ENCODE measurements at places on chromosomes 2 and 18.

- DNase-seq: no peak
These were observed 4.7 kb downstream of the PLCL1 start for GRCh38 chr2:197809064-197809463.

GRCh38 chr2:99377879-99378278, 40.7 kb downstream of the EIF5B start:
- DNase-seq: no peak

GRCh38 chr18:55286257-55286825, 301.7 kb downstream of the TCF4 start:
- no peak for DNase-seq

- DNase-seq: peak; percentile 29
These were observed 22.6 kb upstream of the BCL2 start for GRCh38 chr18:63342206-63342605.

DNA sequence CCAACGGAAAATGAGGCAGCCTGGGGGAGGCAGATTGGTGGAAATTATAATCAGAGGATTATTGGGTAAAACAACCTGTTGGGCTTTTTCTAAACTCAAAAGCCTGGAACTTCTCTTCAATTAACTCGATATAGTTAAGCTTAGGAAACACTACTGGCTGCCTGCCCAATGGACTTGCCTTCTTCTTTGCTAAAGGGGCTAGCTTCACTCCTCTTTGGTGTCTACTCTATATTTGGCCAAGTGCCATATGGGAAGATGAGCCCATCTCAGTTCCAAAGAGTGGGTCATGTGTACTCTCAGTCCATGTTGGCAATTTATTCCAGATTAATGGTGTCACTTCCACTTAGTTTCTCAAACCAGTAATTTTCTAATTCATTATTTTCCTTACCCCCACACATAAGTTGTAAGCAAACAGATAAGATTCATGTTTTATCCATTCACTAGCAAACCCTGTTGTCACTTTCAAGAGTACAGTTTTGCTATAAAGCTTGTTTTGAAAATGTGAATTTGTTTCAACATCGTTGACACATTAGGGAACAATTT, 34.3 kb downstream of the DARS1 start:
- no peak for DNase-seq

GRCh38 chr2:218292048-218293014, at the start of gene TMBIM1:
Gene TMBIM1 (minus strand): TSS chr2:218292503. CDS start chr2:218282141, 10,362 bp downstream.
- peak; percentile 74 for DNase-seq

DNA sequence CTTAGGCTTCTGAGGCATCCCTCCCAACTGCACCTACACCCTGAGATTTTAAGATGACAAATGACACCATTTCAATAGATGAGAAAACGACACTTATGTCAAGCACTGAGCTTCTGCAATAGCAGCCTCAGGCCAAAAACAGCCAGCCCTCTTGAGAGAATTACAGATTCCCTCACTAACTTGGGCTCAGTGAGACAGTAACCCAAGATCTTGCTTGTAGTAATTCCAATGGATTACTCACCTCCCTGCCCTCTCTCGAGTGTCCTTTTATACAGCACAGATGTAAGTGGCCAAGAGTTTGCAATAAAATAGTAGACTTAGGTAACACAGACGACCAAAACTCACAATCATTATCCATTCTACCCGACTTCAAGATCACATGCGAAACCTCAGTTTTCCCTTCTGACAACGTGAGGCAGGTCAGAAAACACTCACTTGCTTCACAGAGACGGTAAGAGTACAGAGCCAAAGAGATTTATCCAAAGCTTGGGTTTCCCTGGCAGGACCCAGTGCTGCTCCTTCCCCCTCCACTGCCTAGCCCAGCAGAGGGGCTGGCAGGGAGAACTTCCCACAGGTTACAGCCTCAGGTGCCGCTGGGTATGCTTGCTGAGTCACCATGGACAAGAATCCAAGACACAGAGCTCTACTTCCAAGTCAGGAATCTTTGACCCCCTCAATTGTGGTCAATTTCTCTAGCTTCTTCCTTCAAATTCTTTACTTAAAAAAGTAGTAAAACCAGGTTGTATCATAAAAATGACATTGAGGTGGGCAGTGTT, 181.4 kb downstream of the MYO5B start:
- no peak for DNase-seq

DNA sequence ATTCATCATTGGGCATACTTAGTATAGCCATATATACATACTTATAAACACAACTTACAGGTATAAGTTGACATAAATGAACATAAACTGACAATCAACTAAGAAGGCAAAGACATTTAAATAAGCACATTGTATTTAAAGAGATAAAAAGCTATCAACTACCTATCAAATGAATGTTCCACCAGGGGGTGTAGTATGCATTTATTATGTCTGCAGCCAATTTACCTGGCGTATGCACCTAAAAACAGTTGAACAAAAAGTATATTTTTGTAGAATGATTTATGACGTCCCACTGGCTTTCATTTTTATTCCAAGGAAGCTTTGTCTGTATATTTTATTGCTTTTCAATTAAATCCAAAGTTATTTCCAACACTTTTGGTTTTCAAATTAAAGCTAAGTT, 323.5 kb downstream of the AFF3 start:
- DNase-seq: no peak

- DNase-seq: peak; percentile 22
These were observed 1.8 kb downstream of the MEMO1 start for GRCh38 chr2:32008805-32009515.

GRCh38 chr2:206345606-206346005, 71.1 kb downstream of the ZDBF2 start:
- no peak for DNase-seq

DNA sequence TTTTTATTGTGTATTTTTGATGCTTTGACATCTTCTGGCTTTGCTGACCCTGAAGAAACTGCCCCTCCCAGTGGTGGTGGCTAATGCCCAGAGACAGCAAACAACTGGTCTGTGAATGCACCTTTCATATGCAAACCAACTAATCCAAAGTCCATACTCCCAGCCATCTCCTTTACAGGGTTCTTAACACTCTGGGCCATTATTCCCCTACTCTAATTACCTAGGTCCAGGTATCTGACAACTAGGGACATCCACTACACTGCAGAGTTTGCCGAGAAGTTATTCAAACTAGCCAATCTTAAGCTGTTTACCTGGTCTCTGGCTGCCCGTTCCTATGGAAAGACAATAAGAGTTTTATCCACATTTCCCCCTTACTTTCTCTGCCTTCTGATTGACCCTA, 73.6 kb downstream of the FSHR start:
- DNase-seq: no peak

DNA sequence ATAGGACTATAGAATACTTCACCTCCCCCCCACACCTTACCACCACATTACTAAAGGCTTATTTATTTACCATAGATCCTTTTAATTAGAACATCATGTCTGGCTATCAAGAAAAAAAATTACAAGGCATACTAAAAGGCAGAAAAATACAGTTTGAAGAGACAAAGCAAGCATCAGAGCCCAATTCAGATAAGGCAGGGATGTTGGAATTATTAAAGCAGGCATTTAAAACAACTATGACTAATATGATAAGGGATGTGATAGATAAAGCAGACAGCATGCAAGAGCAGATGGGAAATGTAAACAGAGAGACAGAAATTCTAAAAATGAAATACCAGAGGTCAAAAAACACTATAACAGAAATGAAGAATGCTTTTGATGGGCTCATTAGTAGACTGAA, 55.4 kb upstream of the SMIM21 start:
- DNase-seq: no peak

DNA sequence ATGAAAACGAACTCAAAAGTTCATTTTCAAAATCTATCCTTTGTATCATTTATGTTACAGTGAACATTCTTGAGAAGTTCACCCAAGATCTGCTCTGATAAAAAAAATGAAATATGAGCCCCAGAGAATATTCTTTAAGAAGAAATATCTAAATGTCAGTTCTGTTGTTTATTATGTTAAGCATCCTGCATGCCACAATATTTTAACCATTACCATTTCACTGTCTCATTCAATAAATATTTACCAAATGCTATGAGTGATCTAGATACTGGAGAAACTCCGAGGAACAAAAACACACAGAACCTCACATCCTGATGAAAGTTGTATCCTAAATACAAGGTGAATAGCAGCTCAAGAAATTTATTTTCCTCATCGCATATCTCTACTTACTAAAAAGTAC, 170.2 kb downstream of the ZNF385B start:
- DNase-seq: no peak

GRCh38 chr18:46184727-46185126, 80.5 kb downstream of the HAUS1 start:
- DNase-seq: no peak

- no peak for DNase-seq
These were observed 161.2 kb upstream of the SIX2 start for GRCh38 chr2:45170191-45171135.

GRCh38 chr2:226074391-226074790, 674.9 kb downstream of the NYAP2 start:
- no peak for DNase-seq

DNA sequence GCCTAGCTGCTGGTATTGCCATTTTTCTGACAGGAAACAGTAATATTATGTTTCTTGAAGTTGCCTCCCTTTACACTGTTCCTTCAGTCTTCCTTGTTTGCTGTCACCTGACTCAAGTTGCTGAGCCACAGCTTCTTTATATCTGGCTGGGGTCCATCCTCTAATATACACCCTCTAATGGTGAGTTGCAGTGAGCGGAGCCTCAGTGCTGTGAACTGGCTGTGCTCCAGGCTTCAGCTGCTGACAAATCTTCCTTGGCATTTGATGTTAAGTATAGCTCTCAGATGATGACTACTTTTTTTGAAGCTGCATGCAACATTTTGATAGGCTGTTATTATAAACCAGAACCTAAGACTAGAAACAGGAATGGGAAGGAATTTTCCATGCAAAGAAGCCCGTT, 366.7 kb downstream of the NUP35 start:
- no peak for DNase-seq

- no peak for DNase-seq
These were observed 7.7 kb downstream of the OXER1 start for GRCh38 chr2:42756150-42756775.

DNA sequence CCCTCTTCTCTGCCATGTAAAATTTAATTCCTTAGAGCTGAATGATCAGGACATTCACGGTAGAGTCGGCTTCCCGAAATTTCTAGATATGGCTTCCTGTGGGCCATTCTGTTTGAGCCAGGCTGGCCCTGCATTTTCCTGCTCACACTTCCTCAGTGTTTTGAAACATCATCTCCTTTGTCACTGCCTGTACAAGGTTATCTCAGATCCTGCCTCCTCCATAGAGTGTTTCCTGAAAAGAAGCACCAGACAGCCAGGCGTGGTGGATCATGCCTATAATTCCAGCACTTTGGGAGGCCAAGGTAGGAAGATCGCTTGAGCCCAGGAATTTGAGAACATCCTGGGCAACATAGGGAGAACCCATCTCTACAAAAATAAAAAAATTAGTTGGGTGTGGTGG, 43.6 kb downstream of the GRHL1 start:
- no peak for DNase-seq

GRCh38 chr2:9843229-9844035, at the start of gene TAF1B:
Gene TAF1B (plus strand): TSS chr2:9843474. CDS start chr2:9843542, 68 bp downstream.
- peak; percentile 93 for DNase-seq

DNA sequence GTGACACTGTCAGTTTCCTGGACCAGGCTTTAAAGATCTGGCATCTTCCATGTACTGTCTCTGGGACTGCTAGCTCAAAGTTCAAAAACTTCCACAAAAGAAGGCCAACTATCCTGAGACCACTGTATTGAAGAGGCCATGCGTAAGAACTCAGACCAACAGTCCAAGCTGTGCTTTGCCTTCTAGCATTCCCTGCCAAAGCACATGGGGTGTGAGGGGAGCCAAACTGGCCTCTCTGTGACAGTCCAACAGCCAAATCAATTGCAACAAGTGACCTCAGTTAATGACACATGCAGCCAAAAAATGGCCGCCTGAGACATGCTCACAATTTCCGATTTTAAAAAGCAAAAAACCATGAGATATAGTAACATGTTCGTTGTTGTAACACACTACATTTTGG, 160.3 kb upstream of the CDH19 start:
- DNase-seq: no peak

DNA sequence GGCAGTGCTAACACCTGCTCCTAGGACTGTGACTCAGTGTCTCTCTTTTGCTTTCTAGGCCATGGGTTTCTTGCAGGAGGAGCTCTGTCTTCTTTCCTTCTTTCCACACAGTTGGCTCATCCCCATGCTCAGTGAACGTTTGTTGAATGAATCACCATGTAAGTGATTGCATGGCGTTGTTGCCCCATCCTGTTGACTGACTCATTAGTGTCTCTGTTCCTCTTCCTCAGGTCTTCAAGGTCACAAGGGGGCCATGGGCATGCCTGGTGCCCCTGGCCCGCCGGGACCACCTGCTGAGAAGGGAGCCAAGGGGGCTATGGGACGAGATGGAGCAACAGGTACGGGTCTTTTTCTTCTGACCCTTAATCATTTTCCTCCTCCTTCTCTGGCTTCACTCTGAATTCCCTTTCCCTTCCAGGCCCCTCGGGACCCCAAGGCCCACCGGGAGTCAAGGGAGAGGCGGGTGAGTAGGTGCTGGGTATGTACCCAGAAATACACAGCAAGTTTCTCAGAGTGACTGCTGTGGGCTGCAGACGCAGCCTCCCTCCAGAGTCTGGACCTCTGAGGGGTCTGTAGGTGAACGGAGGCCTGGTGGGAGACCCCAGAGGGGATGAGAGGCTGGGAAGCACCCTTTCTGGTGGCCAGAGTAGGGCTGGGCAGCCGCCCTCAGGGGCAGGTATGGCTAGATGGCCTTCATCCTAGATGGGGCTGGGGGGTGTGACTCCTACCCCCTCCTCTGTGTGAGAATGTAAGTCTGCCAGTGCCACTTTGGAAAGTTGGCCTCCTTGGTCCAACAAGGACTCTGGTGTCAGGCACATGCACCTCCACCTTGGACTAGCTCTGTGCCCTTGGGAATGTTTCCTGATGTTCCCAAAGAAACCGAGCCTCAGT, 32.4 kb downstream of the MARCO start:
- DNase-seq: no peak

DNA sequence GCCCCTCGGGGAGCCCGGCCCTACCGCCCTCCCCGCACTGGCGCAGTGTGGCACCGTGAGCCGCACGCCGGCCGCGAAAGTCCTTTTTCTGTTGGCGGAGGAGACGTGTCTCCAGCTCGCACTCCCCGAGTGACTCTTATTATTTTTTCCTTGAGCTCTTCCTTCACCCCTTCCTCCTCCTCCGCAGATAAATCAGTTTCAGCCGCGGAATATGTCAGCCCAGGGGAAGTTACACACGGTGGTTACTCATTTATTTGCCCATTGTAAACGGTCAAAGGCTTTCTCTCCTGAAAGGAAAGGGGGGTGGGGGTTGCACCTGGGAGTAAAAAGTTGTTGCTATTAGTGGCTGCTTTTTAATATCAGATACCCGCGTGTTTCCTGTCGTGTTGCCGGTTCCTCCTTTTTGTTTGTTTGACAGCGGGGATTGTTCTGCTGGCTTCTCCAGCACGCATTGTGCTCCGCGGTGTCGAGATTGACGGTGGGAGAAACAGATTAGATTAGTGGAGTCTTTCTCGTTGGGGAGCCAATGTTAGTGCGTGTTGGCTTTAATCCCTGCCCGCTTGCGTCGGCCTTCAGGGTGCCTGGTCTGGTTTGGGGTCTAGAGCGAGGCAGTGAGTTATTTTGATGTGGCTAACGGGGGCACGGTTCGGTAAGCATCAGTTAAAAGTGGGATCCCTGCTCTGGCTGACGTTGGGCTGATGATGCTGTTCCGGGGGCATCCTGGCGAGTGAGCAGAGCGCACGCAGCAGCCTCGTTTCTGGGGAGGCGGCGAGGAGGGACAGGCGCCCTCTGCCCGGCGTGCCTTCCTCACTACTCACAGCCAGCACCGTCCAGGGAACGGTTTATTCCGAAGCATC, 1.6 kb downstream of the CRIM1 start:
- peak; percentile 40 for DNase-seq
